ENCODE measurements at places on chromosomes 3 and 15.

- no peak for ATAC-seq
Measured at GRCh38 chr3:196931828-196932587, 10.3 kb downstream of the NCBP2 start.

- ATAC-seq: peak; percentile 50
Measured at GRCh38 chr3:118089563-118089962, 945.1 kb downstream of the IGSF11 start.

DNA sequence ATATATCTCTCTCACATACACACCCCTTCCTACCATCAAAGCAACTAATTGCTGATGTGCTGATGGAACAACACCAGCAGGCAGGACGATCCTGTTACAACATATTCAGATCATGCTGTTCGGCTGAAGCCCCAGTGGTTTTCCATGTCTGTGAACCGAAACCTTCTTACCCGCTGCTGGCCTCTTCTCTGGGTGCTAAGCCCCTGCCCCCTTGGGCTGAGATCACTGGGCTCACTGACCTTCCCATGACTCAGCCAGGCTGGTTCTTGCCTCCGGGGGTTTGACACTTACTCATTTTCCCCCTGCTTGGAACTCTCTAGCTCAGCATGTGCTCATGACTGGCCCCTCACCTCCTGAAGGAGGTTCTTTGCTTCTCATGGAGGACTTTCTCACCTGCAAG, 122.0 kb upstream of the RGMA start:
- ATAC-seq: no peak

- ATAC-seq: no peak
Measured at GRCh38 chr3:19688767-19689166, 245.2 kb downstream of the EFHB start.

- ATAC-seq: peak; percentile 96
Measured at GRCh38 chr3:101036213-101036618, 43.0 kb upstream of the ABI3BP start.

- ATAC-seq: no peak
Measured at GRCh38 chr3:128402998-128403397, 63.7 kb downstream of the DNAJB8 start.

Measured in SK-N-SH treated with all-trans-retinoic acid at 6 μM for 48 hours (cell line).